Brain (organoid and tissue), 16 donors: ENCODE measurements at places on chromosomes 5 and 9.

- no peak for DNase-seq
These were observed 235.7 kb downstream of the HTR1A start for GRCh38 chr5:63726496-63726895.

GRCh38 chr9:96150324-96151227 lies 151.4 kb downstream of the HSD17B3 start:
- no peak for DNase-seq

GRCh38 chr9:95249986-95250385 lies 67.5 kb downstream of the FANCC start:
- no peak for DNase-seq

- no peak for DNase-seq
These were observed 59.9 kb upstream of the ALDH1B1 start for GRCh38 chr9:38332625-38333024.

DNA sequence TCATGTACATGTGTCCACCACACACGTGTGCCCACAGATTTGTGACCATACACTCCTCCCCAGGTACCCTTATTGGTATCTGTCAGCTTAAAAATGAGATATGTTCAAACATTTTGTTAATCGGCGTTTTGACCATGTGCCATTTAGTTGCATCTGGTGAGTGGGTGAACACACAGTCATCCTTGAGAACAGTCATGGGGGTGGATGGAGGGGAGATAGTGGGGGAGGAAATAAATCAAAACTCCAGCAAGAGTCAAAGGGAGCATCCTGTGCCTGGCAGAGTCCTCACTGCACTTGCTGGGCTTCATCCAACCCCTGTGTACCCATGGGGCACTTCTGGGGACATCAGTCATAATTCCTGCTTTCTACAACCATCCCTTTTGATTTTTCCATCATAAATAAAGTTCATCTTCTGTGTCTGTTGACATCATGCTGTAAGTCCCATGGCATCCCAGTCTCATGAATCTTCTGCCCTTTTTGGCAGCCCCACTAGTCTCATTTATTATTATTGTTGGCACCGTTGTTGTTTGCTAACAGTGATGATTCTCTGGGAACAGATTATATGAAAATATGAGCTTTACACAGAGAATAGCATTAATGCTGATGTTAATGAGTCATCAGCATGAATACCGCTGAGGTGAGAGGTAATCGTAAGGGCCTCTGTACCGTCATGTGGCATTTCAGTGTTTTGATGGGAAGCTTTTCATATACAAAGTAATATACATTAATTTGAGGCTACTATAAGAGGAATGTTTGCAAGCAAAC lies 24.4 kb upstream of the CLK4 start:
- no peak for DNase-seq

GRCh38 chr5:80269991-80270438 lies 14.2 kb upstream of the SERINC5 start:
- no peak for DNase-seq

DNA sequence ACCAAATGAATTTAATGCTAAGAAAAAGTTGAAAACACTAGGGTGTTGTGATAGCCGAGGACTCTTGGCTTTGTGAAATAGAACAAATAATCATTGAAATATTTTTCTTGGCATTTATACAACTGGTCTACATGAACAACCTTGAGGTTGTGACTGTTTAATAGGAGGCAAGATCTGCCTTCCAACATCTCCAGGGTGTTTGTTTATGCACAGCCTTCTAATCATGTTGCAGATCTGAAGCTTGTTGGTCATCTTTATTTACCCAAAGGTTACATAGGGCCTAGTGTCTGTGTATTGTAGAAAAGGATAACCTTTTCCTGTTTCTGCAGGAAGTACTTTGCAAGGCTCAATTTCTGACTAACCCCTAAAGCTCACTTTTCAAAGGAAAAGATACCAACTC lies 65.2 kb upstream of the RANBP3L start:
- no peak for DNase-seq

DNA sequence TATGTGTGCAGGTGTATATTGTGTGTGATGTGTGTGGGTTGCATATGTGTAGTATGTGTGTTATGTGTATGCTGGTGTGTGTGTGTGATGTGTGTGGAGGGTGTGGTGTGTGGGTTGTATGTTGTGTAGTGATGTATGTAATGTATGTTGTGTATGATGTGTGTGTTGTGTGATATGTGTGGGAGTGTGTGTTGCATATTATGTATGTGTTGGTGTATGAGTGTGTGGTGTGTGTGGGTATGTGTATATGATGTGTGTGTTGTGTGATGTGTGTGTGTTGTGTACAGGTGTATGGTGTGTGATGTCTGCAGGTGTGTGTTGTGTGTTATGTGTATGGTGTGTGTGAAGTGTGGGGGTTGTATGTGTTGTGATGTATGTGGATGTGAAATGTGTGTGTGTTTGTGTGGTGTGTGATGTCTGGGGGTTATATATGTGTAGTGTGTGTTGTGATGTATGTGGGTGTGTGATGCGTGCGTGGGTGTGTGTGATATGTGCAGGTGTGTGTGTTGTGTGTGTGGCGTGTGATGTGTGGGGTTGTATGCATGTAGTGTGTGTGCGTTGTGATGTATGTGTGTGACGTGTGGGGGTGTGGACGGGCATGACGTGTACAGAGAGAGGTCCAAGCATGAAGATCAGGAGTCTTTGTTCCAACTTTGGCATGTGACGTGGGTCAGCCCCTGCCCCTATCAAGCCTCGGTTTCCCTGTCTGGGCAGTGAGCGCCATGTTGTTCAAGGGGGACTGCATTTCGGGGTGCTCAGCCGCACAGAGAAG lies 8.5 kb upstream of the CRB2 start:
- no peak for DNase-seq

DNA sequence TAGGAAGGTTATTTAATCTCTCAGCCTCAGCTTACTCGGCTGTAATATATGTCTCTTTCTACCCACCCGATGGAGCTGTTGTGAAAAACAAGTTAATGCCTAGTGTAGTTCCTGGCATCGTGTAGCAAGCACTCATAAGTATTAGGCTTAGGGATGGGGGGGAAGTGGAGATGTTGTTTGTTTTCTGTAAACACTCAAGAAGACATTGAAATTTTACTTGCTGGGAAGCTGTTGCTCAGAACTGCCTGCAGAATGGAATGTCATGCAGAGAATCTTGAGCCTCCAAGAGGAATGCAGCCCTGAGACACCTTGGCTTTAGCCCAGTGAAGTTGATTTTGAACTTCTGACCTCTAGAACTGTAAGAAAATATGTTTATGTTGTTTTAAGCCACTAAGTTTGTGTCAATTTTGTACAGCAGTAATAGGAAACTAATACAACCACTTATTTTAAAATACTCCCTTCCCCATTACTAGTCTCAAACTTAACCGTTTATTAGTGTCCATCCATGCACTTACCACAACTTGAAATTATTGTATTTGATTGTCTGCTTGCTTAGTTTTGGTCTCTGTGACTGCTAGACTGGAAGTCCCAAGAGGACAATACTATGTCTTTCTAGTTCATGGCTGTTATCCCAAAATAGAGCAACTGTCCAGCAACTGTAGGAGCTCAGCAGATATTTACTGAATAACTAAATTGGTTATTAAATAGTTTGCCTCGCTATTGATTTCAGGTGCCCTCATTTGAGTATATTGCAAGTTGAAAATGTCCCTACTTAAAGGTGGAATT lies 53.8 kb downstream of the MFAP3 start:
- no peak for DNase-seq

GRCh38 chr5:143695941-143696340 lies 116.0 kb upstream of the HMHB1 start:
- DNase-seq = no peak

GRCh38 chr5:14449052-14449661 lies 132.4 kb upstream of the OTULINL start:
- DNase-seq = no peak

- no peak for DNase-seq
These were observed 152.7 kb downstream of the SLIT3 start for GRCh38 chr5:169148138-169148740.

DNA sequence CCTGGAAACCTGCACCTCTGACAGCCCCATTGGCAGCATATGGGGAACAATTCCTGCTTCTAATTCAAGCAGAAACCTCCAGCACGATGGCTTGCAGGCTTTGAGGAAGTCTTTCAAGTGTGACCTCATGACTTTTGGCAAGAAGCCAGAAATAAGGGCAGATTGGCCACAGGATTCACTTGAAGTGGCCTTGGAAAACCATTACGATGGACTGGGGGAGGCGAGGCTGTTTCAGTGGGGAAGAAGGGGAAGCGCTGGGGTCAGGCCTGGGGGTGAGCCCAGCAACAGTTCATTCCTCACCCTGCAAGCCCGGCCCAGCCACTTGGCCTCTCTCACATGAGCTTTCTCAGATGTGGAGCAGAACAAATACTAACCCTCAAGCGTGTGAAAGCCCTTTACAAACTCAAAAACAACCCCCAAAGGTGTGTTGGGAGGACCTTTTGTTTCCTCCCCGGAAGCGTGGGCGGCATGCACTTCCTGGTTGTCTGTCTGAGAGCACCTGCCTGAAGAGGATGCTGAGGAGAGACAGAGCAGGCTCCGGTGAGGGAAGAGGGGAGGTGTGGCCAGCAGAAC lies 26.9 kb upstream of the EEIG1 start:
- peak; percentile 36 for DNase-seq

- no peak for DNase-seq
These were observed 255.9 kb downstream of the RAB3C start for GRCh38 chr5:58838729-58839128.

DNA sequence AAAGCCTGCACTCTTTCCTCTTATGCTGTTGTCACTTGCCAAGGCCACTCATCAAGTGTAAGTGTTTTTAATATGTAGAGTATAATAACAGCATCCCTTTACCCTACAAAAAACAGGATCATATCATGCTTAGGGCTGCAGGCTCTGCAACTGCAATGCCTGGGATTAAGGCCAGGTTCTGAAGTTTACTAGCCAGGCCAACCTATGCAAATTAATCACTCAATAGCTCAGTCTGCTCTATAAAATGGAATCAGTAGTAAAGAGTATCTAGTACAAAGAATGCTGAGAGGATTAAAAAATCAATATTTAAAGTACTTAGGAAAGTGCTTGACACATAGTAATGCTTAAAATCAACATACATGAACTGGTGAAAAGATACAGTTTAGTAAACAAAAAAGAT lies 253.3 kb downstream of the EDIL3 start:
- DNase-seq = no peak

- no peak for DNase-seq
These were observed 58.0 kb downstream of the GDA start for GRCh38 chr9:72207278-72207677.

- DNase-seq = no peak
These were observed 54.5 kb downstream of the BNC2 start for GRCh38 chr9:16816011-16816410.

GRCh38 chr5:67094476-67095300 lies 101.9 kb downstream of the CD180 start:
- DNase-seq = no peak

DNA sequence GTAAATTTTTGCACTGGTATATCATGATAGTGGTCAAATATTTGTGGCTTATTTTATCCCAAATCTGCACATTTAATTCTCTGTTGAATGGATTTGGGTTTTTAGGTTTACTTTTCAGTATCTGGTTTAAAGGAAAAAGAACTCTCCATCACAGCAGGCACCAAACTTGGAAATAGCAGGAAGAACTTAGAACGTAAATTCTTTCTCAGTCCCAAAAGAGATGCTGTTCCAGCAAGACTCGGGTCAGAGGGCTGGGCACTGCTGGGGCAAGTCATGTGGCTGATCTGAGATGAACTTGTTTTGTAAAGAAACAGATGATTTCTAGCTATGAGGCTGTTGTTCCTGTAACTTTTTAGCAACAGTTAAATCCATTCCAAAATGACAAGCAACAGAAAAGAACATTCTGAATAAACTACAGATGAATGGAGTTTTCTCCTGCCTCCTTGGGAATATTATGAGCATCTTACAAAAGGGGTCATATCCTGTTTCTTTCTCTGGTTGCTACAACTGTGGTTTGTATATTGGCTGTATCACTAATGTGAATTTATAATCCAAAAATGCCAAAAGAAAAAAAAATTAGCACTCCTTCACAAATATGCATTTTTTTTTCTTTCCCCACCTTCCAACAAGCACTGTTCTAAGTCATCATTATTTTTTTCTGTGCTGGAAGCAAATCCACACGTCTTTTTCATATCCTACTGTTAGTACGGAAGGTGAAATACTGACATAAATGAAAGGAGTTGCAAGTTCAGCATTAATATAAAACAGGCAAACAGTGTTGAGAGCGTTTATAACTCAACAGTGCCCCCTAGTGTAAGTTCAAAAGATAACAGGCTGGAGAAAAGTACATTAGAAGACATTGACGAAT lies 31.1 kb downstream of the OR2K2 start:
- DNase-seq = peak; percentile 84

DNA sequence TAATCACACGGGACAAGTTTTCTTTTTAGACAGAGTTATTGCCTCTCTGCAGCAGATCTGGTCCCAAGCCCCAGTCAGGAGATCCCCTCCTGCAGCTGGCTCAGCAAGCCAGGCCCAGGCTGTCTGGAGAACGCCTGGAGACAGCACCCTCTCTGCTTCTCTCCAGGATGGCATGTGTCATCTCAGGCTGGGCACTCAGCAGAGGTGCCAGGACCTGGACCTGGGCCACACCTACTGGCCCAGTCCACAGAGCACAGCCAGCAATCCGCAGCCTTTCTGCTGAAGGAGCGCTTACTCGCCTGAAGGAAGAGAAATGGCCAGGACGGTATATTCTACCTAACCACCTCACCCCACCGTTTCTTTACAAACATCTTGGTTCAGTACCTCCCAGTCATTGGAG lies 4.7 kb upstream of the TBC1D9B start:
- DNase-seq = no peak

GRCh38 chr9:96185518-96186156 lies 116.3 kb downstream of the HSD17B3 start:
- no peak for DNase-seq

- DNase-seq = no peak
These were observed 46.9 kb downstream of the RAB14 start for GRCh38 chr9:121154782-121155181.

DNA sequence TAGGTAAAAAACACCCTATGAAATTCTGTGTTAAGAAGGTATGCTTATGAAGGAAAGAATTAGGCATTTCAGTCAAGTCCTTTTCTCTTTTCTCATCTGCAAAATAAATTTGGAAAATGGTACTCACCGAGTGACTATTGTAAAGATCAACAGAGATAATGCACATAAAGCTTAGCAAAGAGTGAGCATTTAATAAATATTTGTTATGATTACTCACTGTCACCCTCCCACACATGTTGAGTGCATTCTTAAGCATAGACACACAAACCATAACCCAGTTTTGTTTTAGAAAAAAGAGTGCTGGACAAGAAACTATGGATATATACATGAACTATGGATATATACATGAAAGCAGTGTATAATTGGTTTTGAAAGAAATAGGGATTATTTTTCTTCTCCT lies 54.7 kb upstream of the PRLR start:
- DNase-seq = no peak
